ENCODE measurements at places on chromosomes 2 and 18. TPM values are rescaled to one million over a fixed set of nuclear protein-coding genes. Genes with fewer than 3 reads are reported as not detected.

AKAIN1 gene
- not detected for total RNA-seq

CFAP221 gene
- 26.3 TPM for total RNA-seq

RBM43 gene
- total RNA-seq, result 9.4 TPM

- DNase-seq, result no peak
Measured at GRCh38 chr2:40480596-40480995, 28.7 kb upstream of the SLC8A1 start.

- DNase-seq, result no peak
Measured at GRCh38 chr2:207655000-207655399, 29.8 kb upstream of the METTL21A start.

DNA sequence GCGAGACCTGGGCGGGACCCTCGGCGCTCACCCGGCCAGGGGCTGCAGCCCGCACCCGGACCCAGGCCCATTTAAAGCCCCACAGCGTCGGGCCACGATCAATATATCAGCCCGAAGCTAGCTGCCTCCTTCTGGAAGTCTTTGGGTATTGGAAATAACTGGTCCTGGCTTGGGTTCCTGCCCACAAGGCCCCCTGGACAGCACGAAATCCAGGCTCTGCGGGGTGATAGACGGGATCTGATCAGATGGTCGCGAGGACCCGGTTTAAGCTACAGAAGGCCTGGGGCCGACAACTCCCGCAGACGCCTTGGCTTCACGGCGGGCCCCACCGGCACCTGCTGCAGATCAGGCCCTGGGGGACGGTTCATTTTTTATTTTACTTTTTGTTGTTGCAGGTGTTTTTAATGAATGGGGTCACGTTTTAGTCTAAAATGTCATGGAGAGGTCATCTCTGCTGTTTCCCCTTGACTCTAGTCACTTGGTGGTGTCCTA lies 362 bp upstream of the PSTPIP2 start:
- DNase-seq, result no peak

GRCh38 chr18:54184836-54185235 lies 39.6 kb downstream of the MBD2 start:
- no peak for DNase-seq

- DNase-seq, result no peak
Measured at GRCh38 chr2:238915596-238915995, 67.7 kb downstream of the TWIST2 start.

- no peak for DNase-seq
Measured at GRCh38 chr2:134138115-134138514, 115.8 kb upstream of the MGAT5 start.

- DNase-seq, result no peak
Measured at GRCh38 chr2:42036413-42036812, 11.4 kb upstream of the PKDCC start.

GRCh38 chr18:13447621-13448334 lies 229.2 kb downstream of the LDLRAD4 start:
- no peak for DNase-seq

GRCh38 chr2:159010963-159011362 lies 42.5 kb downstream of the TANC1 start:
- no peak for DNase-seq

DNA sequence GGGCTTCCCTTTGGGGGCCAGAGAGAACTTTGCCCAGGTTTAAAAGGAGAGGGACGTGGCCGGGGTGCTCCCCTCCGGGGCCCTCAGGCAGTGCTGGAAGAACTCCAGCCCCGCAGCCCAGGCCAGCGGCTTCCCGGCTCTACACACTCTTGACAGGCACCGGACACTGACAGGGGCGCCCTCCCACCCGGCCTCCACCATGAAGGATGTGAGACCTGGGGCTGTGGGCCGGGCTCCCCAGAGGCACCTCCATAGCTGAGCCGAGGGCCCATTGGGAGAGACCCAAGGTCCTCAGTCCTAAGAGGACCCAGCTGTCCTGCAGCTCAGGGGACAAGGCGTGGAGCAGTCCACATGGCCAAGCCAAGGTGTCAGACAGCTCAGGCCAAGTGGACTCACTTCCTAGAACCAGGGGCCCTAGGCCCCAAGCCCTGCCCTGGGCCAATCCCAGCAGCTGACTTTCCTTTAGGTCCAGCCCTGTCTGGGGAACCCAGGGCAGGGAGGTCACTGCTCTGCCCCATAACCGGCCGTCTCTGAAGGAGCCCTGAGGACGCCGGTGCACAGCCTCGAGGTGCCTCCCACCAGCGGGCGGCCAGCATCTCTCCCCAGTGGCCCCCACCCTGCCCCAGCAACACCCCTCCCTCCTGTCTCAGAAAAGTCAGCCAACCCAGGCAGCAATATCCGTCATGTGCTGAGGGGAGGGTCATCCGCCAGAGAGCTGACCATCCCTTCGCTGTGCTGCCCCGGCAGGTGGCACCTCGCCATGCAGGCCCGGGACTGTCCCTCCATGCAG lies 51.8 kb downstream of the BIN1 start:
- peak; percentile 64 for DNase-seq
